ENCODE measurements at places on chromosomes 5 and 9.
A peak's percentile ranks its signal among the peaks of the same experiment; 100 is the strongest.

GRCh38 chr9:105662184-105663104 lies at the start of gene TAL2:
Gene TAL2 (plus strand): TSS chr9:105662457. CDS start chr9:105662497, 40 bp downstream.
- DNase-seq, result no peak

GRCh38 chr5:99587983-99588382 lies 659.2 kb upstream of the CHD1 start:
- no peak for DNase-seq

- DNase-seq, result no peak
These were observed 2.0 kb downstream of the OBP2B start for GRCh38 chr9:133207021-133207531.

DNA sequence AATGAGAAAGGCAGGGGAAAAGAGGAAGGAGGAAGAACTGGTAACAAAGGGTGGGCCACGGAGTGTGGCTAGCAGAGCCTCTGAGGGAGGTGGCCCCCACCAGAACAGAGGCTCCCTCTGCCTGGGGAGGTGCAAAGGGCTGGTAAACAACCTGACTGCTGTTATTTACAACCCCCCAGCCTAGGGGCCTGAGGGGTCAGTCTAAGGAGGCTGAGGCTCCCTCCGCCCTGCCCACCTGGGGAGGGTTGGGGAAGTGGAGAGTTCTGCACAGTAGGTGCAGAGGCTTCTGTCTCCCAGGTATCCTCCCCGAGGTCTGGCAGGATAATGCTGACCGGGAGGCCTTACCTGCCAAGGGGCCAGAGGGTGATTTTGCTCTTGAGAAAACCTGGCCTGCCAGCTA lies 35.6 kb upstream of the SMU1 start:
- no peak for DNase-seq

- DNase-seq, result no peak
These were observed 7.1 kb downstream of the KIF20A start for GRCh38 chr5:138186002-138186447.

DNA sequence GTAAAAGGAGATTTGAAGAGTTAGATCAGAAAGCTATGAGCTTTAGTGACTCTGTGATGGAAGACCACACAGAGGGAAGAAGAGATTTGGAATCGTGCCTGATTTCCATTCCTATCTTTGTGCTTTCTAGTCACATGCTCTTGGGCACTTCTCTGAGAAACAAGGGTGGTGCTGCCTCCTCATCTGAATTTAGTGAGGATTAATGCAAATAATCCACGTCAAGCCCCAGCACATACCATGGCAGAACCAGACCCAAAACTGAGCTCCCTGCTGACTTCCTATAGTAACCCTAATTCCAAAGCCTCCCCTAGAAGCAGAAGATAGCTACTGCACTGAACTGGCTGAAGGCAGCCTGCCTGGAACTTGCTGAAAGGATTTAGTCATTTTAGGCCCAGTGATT lies 17.7 kb downstream of the SLC45A2 start:
- no peak for DNase-seq

GRCh38 chr5:157944938-157945337 lies 86.0 kb upstream of the CLINT1 start:
- no peak for DNase-seq

GRCh38 chr9:88604836-88605511 lies 70.0 kb downstream of the NXNL2 start:
- no peak for DNase-seq

GRCh38 chr5:170479484-170479883 lies 24.3 kb upstream of the KCNIP1 start:
- no peak for DNase-seq

- no peak for DNase-seq
These were observed 619.6 kb upstream of the ADAMTS16 start for GRCh38 chr5:4520559-4520958.

GRCh38 chr9:12783767-12784460 lies 9.1 kb downstream of the LURAP1L start:
- no peak for DNase-seq

DNA sequence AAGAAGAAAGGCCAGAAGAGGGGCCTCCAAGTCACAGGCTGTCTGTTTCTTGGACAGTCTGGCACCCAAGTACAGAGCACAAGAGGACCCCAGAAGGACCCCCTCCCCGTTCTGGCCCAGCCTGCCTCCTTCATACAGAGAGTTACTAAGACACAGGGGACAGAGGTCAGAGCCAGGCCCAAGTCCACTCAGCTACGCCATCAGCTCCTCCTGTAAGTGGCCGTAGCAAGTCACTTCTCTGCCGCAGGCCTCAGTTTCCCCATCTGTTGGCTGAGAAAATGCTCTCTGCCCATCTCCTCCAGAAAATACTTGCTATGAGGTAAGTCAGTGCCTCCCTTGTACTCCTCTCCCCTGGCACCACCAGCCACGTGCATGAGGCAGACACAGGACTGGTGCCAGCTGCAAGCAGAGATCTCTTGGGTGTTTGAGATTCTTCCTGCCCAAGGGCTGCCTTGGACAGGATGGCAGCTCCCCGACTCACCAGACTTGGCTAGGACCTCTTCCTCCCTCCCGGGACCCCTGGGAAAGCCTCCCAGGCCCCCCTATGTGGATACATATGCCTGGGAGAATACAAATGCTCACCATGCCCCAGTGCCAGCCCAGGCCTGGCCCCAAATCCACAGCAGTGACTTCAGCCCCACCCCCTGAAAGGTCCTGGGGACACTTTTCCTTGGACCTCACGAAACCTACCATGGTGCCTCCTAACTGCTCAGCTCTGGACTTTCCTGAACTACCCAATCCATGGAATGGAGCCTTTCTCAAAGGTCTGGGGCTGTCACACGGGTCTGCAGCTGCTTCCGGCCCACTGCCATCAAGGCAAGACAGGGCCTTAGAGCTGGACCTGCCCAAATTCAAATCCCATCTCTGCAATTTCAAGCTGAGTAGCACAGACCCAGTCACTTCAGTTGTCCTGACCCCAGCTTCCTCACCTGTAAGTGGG lies 5.1 kb downstream of the EEIG1 start:
- no peak for DNase-seq

DNA sequence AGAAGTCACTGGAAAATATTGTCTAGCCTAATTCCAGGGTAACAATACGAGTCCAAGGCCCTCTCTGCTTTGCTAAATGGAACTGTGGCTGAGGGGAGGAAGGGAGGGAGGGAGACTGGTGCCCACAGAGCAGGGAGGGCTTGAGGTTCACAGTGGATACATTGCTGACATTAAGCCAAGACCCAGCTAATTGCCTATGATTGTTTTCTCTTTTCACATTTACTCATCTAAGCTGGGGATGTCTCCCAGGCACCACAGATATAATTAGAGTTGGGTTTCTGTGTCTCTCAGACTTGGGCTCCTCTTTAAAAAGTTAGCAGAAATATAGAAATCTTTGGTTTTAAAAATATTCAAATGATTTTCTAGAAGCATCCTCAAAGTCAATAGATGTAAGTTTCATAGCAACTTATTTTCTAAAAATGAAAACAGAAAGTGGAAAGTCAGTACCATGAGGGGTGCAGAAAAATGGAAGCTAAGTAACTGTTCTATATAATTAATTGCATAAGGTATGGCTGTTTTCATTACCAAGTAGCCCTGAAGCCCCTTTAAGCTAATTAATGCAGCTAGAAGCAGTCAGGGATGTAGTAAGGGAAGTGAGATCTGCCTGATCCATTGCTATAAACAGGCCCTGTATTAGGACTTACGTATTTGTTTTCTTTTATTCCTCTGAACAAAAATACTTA lies 259.8 kb downstream of the NDUFS4 start:
- DNase-seq, result no peak

DNA sequence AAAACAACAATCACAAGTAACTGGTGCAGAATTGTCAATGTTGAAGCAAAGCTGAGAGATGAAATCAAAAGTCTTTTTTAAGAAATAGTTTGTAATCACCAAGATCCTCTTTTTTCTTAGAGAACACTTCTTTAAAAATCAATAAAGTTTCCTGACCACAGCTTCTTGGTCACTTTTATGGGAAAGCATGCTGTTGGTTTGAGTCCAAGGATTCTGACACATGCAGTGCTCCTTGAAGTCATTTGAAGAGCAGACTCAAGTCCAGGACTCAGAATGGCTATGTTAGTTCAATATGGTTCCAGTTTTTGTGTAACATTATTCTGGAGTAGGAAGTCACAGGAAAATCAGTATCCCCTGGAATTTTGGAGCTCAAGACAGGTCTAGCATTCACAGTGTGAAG lies 480.6 kb downstream of the NR2F1-AS1 start:
- no peak for DNase-seq

DNA sequence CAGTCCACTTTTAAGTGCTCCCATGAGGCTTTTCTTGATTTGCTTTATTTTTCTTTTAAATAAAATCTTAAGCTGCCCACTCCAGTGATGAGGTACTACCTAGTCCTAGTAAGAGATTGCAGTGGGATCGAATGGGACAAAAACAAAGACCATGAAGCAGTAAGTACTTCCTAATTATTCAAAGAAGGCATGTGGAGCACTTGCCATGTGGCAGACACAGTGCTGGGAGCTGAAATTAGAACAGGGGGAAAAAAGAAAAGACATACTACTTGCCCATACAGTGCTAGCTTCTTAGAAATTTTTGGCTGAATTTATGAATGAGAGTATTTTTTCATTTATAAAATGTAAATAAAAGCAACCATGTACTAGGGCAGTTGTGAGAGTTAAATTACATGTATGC lies 239.9 kb upstream of the TNC start:
- no peak for DNase-seq

- no peak for DNase-seq
These were observed 223.2 kb upstream of the ACO1 start for GRCh38 chr9:32161209-32161608.

DNA sequence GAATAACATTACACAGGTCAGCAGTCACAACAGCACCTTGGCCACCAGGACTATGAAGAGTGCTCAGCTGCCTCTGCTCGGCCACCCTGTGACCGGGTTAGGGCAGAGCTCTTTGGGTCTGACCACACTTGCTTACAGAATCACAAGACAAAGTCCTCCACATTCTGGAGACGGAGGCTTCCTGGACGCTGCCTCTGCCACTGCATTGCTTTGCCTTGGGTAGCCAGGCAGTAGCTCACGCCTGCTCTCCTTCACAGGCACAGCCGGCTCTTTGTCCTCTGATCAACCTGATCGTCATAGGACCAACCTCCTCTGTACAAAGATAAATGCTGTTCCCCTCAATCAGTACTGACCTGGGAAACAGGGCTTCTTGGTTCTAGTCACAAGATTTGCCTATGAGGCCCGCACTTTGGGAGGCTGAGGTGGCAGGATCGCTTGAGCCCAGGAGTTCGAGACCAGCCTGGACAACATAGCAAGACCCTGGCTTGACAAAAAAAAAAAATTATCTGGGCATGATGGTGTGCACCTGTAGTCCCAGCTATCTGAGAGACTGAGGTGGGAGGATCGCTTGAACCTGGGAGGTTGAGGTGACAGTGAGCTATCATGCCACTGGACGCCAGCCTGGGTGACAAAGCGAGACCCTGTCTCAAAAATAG lies 128.4 kb upstream of the IER5L start:
- DNase-seq, result no peak

DNA sequence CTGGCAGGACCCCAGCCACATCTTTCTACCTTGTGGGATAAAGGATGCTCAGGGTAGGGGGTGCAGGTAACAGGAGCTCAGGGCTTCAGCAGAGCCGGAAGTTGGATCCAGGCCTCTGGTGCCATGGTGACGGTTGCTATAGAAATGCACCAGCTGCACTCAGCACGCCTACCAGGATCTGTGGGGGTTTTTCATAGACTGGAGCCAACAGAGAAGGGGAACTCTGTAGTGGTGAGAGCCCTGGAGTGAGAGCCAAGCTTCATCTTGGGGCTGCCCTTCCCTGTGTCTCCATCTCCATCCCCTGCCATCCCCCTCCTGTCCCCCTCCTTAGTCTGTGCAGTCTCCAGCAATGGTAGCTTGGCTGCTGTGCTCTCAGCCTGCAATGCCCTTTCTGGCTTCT lies 27.5 kb upstream of the BOD1 start:
- DNase-seq, result no peak

DNA sequence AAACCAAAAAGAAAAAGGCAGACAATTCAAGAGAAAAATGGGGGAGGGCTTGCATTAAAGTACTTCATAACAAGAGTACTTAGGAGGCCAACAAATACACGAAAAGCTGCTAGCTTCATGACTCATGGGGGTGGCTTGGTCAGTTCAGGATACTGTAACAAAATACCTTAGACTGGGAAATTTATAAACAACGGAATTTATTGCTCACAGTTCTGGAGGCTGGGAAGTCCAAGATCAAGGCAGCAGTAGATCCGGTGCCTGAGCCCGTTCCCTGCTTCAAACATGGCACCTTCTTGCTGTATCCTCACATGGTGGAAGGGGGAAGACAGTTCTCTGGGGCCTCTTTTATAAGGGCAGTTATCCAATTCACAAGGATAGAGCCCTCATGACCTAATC lies 111.4 kb downstream of the C9orf50 start:
- DNase-seq, result no peak

GRCh38 chr9:126518763-126519162 lies 95.0 kb upstream of the LMX1B start:
- DNase-seq, result no peak

DNA sequence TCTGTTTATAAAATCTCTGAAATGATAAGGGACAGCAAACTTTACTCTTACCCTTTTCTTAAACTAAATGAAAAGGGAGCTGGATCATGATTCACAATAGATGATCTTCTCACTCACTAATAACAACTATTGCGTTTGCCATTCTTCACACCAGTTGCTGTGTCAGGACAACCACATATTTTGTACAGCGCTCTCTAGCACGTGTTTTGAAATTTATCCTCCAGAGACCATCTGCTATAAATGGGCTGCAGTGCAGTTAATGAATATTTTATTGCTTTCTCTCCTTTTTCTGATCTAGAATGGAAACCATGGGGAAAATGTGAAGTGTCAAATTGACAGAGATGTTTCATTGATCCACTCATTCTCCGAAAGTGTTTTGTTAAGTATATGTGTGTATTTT lies 258.4 kb upstream of the CCNH start:
- no peak for DNase-seq

DNA sequence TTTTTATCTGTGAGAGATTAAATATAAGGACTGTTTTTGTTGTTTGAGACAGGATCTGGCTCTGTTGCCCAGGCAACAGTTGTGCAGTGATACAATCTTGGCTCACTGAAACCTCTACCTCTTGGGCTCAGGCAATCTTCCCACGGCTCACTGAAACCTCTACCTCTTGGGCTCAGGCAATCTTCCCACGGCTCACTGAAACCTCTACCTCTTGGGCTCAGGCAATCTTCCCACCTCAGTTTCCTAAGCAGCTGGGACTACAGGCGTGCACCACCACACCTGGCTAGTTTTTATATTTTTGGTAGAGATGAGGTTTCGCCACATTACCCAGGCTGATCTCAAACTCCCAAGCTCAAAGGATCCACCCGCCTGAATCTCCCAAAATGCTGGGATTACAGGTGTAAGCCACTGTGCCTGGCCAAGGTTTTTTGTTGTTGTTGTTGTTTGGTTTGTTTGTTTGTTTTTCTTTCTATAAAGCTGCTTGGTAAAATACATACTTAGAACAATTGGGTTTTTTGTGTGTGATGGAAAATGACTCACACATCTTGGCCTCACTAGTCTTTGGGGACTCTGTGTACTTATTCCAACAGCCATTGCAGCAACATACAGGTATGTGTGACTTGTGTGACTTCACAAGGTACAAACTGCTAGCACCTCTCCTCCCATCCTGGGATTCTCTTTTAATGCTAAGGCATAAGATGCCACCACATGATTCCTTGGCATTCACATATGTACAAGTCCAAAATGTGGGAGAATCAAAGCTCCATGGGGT lies 36.5 kb upstream of the RASA1 start:
- no peak for DNase-seq

GRCh38 chr9:74100042-74100441 lies 397.1 kb upstream of the RORB start:
- DNase-seq, result no peak

GRCh38 chr5:172919525-172920446 lies 39.4 kb upstream of the RPL26L1 start:
- DNase-seq, result no peak

GRCh38 chr9:136198605-136199083 lies 6.3 kb downstream of the LHX3 start:
- peak; percentile 8 for DNase-seq

Measured in large intestine (tissue), 12 donors.